ENCODE measurements at places on chromosomes 7 and 10.

- H3K4me3 ChIP-seq, result no peak overlapping the region
- DNase-seq, result no peak
- no peak overlapping the region for H3K27ac ChIP-seq
- H3K27me3 ChIP-seq, result no peaks in the 10 kb centered on the region
- H3K4me1 ChIP-seq, result no peaks in the 10 kb centered on the region
Observed at GRCh38 chr7:12386313-12386740, 17.3 kb downstream of the VWDE start.

DNA sequence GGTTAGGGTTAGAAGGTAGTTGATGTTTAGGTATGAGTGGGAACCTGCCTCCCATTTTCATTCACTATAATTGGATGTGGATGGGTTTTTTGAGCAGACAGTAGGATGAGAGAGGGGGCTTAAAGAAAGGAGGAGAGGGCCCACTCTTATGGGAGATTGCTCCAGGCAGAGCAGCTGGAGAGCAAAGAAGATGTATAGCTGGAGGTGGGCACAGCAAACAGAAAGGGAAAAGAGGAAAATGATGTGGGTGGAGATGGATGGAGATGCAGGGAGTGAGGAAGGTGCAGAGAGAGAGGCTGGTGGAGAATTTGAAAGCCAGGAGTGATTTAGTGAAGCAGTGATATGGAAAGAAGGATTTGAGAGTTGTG is 29.9 kb downstream of the LSMEM1 start:
- DNase-seq, result no peak
- H3K4me1 ChIP-seq, result no peaks in the 10 kb centered on the region

- no peak for DNase-seq
- H3K36me3 ChIP-seq, result no peaks in the 10 kb centered on the region
- no peaks in the 10 kb centered on the region for H3K27me3 ChIP-seq
- no peak overlapping the region for H3K27ac ChIP-seq
Observed at GRCh38 chr10:43854007-43854406, 205.3 kb upstream of the ZNF32 start.

- no peak for DNase-seq
- peaks cover 32% of the 10 kb centered on the region for H3K36me3 ChIP-seq
- no peak overlapping the region for H3K27ac ChIP-seq
- peaks cover 8% of the 10 kb centered on the region for H3K4me1 ChIP-seq
- H3K4me3 ChIP-seq, result no peak overlapping the region
Observed at GRCh38 chr7:112782498-112782897, 7.7 kb downstream of the TMEM168 start.

GRCh38 chr7:103989785-103990767 is 618 bp upstream of the RELN start:
- no peak overlapping the region for H3K4me3 ChIP-seq
- H3K27ac ChIP-seq, result no peak overlapping the region
- no peak for DNase-seq
- peaks cover 5% of the 10 kb centered on the region for H3K4me1 ChIP-seq
- no peaks in the 10 kb centered on the region for H3K36me3 ChIP-seq
- H3K27me3 ChIP-seq, result peaks cover 53% of the 10 kb centered on the region

GRCh38 chr7:80646083-80646865 is 7.8 kb downstream of the CD36 start:
- no peaks in the 10 kb centered on the region for H3K27me3 ChIP-seq
- no peak overlapping the region for H3K4me3 ChIP-seq
